ENCODE measurements at places on chromosomes 11 and 22.

DNA sequence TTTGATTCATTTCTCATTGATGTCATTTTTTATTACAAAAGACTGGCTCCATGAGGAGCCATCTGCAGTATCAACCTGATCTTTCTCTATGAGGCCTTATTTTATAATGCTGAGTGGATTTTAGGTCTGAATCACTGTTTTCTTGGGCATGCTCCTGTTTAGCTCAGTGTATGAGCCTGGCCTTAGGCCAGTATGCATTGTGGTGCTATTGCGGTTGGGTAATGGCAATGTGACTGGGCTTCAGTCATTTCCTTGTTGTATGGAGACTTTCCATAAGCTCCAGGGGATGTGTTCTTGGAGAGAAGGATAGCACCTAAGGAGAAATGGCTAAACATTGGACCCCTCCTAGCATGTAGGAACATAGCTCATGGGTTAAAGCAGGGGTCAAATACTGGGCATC is 293.2 kb downstream of the NELL1 start:
- no peak for DNase-seq

- DNase-seq, result no peak
Observed at GRCh38 chr11:118002541-118003423, 16.6 kb downstream of the IL10RA start.

DNA sequence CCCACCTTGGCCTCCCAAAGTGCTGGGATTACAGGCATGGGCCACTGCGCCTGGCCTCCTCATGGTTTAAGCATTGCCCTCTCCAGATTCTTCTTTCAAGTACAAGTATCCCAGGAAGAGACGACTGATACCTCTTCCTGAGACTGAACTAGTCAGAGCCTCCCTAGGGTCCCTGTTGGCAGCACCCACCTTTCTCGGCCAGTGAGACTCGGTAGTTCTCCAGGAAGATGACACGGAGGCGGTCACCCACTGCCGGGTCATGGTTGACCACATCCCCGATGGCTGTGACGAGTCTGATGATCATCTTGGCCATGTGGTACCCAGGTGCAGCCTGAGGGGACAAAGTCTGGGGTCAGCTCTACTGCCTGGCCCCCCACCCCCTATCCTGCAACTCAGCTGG is 7.2 kb upstream of the RASGRP2 start:
- no peak for DNase-seq

DNA sequence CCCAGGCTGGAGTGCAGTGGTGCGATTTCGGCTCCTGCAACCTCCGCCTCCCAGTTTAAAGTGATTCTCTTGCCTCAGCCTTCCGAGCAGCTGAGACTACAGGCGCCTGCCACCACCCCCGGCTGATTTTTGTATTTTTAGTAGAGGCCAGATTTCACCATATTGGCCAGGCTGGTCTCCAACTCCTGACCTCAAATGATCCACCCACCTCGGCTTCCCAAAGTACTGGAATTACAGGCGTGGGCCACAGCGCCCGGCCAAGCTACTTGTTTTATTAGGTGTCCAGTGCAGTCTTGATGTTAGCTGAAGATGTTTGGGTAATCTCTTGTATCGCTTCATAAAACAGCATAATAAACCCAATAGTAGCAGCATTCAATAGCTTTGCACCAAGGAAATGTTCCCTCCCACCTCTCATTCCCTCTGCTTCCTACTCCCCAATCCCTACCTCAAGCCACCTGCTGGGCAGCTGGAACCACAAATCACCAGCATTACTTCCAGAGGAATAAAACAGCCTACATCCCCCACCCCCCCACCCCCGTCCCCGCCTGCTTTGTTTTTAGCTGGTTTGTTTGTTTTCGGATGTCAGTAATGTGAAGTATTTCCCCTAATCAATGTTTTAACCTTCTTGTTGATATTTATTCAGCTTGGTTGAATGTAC is 11.0 kb upstream of the GRIK4 start:
- no peak for DNase-seq

- no peak for DNase-seq
Observed at GRCh38 chr11:104844451-104844850, 53.8 kb downstream of the CASP12 start.

DNA sequence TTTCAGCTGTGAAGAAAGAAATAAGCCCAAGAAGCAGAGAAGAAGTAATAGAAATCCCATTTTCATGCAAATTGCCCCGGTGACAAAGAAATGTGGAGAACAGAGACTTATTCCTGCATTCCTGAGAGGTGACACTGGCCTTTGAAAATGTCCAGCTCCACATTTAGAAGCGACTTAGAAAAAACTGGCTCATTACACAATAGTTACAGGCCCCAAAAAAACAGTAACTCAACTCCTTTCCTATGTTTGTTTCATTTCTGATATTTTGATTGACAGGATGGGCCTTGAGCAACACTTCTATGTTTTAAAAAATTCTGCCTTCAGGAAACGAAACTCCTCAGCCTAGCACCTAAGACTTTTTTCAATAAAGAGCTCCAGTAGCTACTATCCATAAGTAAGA is 726.9 kb upstream of the TENM4 start:
- DNase-seq, result no peak

GRCh38 chr11:58395581-58395980 is 11.1 kb downstream of the OR5B3 start:
- no peak for DNase-seq

- DNase-seq, result no peak
Observed at GRCh38 chr11:9148035-9148434, 56.6 kb upstream of the SCUBE2 start.

- no peak for DNase-seq
Observed at GRCh38 chr11:11770296-11770695, 71.5 kb upstream of the USP47 start.

GRCh38 chr22:40462195-40462984 is 92.0 kb downstream of the SGSM3 start:
- DNase-seq, result no peak

- DNase-seq, result no peak
Observed at GRCh38 chr11:111829185-111829968, 42.0 kb downstream of the ALG9 start.

DNA sequence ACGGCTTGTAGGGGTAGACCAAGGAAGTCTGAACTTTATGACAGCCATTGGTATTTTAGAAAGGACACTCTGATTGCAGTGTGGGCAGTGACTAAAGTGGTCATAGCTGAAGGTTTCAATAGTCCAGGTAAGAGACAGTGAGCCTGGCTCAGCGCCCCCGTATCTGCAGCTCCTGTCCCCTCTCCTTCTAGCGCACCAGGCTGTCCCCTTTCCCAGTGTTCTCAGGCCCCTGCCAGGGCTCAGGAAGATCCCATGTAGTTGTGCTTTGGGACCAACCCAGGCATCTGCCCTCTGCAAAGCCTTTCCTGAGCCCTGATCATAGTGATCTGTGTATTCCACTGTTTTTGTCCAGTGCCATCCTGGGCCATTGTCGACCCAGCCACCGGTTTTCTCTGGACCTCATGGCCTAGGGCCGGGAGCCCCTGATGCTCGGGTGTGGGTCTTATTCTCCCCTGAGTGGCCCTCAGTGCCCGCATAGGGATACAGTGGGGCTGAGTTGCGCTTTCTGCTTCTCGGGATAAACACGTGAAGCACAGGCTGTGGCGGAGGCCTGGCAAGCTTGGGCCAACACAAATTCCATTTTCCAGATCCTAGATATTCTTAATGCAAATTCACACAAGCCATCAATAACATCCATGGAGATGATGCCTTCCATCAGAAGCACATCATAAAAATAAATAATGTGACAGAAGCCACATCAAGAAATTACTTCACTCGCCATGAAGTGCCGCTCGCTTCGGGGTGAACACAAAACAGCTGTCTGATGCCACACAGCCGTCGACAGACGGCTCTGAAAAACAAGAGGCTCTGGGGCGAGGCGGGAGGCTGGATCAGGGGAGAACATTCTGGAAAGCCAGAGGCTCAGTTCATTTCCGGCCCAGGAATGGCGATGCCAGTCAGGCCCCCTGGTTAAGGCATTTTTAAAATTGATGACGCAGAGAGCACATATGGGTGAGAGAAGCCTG is 805.0 kb downstream of the TBC1D22A start:
- DNase-seq, result no peak

- DNase-seq, result no peak
Observed at GRCh38 chr11:2740275-2740940, 40.6 kb upstream of the KCNQ1OT1 start.

GRCh38 chr22:46070803-46071450 is 79.4 kb upstream of the PPARA start:
- no peak for DNase-seq

- no peak for DNase-seq
Observed at GRCh38 chr22:27137871-27138337, 480.5 kb downstream of the MIAT start.

GRCh38 chr11:19218216-19218615 is 16.4 kb upstream of the CSRP3 start:
- DNase-seq, result no peak

DNA sequence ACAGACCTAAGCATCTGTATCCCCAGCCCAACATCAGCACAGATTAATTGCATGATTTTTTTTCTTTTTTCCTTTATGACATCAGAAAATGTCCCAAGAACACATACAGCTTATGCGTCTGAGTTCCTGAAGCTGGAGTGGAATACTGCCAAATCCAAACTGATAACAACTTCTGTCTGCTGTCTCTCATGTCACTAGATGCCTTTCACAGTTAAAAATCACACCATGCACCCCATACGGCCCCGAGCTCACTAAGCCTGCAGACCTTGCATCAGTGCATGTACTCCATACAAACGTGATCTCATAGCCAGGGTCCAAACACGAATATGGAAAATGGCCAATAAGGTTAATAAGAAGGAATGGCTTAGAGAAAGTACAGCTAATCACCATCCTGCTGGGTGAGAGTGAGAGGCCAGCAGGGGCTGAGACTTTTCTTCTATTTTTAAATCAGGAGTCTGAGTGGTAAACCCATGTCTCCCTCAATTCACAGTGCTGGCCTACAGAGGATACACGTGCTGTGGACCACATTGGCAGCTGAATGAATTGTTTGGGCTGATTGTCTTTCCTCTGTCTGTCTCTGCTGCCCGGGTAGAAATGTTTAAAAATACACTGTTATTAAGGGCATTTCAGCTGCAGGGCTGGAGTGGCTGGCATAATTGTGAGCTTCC is 350.6 kb upstream of the RAG2 start:
- DNase-seq, result no peak

DNA sequence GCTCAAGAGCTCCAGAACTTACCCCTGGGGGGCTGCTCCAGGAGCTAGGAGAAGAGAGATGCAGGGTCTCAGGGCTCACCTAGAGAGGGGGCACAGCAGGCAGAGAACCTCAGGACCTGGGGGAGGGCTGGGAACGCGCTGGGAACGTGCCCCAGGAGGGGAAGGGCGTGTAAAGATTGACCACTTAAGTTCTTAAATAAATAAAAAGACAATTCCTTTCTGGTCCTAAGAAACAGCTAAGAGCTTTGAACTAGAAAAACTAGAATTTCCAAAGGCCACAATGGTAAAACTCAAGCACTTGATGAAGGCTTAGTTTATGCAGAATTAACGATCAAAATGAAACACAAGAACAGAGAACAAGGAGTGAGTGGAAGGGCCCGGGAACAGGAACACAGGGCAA is 89.1 kb downstream of the CELSR1 start:
- DNase-seq, result no peak

- DNase-seq, result peak; percentile 35
Observed at GRCh38 chr22:17705951-17706900, 67.7 kb downstream of the BCL2L13 start.

GRCh38 chr22:50176850-50177536 is 6.5 kb downstream of the PANX2 start:
- no peak for DNase-seq

GRCh38 chr11:103528596-103528995 is 419.4 kb downstream of the DYNC2H1 start:
- no peak for DNase-seq

- no peak for DNase-seq
Observed at GRCh38 chr22:28369854-28370253, 309.8 kb downstream of the TTC28 start.

DNA sequence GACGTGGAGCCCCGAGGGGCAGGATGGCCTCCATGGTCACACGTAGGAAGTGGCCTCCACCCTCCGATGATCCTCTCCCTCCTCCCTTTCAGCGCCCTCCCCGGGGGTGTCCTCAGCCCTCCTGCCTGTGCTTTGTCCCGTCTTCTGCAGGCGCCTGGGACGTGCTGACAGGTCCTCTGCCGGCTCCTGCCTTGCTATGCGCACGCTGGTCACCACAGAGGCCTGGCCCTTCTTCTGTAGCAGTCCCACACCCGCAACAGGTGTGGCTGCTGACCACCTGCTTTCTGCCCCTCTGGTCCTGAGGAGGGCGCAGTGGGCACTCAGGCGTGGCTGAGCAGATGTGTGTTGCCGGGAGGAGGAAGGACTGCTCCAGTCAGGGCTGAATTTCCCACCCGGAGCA is 27.7 kb upstream of the PPP6R3 start:
- DNase-seq, result no peak

DNA sequence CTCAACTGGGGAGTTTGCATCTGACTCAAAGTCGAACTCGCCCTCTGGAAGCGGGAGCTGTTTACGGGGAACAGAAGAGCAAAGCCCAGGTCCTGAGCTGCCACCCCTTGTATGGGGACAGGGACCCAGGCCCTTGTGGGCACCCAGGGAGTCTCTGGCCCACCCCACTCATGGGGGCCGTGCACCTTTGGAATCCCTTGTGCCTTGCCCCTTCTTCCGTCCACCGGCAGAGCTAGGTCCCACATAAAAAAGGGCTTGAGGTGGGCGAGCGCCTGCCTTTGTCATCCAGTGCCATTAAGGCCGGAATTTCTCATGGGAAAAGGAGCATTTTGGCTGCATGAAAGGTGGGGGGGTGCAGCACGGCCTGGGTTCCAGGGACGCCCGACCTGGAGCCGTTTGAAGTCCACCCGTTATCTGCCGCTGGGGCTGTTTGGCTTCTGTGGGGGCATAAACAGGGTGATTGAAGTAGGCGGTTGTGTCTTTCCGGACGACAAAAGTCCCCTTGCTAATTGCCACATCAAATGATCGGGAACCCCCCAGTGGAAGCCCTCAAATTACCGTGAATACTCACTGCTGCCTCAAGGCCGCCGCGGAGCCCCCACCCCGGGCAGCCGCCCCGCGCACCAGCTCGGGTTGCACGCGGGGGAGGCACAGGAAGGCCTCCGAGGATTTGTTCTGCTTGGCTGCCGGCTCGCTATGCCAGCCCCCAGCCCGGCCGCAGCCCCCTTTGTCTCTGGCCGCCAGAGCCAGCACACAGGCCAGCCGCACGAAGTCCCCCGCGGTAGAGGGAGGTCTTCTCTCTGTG is 49.0 kb upstream of the FGF3 start:
- DNase-seq, result no peak

- no peak for DNase-seq
Observed at GRCh38 chr11:69467646-69468045, 13.8 kb upstream of the LINC01488 start.

- DNase-seq, result peak; percentile 94
Observed at GRCh38 chr11:518463-519202, 11.6 kb upstream of the RNH1 start.

- DNase-seq, result no peak
Observed at GRCh38 chr22:38203090-38203810, 1.5 kb downstream of the MAFF start.

DNA sequence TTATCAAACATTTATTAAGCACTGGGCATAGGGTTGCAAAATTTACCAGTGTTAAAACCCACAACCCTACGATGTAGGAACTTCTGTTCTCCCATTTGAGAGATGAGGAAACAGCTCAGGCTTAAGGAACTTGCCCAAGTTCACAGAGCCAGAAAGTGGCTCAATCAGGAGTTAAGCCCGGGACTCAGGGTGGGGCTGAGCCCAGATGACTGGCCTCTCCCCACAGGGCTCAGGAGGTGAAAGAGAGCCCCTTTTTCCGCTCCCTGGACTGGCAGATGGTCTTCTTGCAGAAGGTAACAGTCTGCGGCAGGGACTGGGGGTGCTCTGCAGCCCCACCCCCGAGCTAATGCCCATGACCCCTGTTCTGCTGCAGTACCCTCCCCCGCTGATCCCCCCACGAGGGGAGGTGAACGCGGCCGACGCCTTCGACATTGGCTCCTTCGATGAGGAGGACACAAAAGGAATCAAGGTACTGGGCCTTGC is 5.6 kb upstream of the ANKRD13D start:
- no peak for DNase-seq

Measured in GM12891 (cell line).